Thoracic aorta (tissue), 2 donors: ENCODE measurements at places on chromosomes 5 and 9. TPM values are rescaled to one million over a fixed set of nuclear protein-coding genes. Genes with fewer than 3 reads are reported as not detected.

DNA sequence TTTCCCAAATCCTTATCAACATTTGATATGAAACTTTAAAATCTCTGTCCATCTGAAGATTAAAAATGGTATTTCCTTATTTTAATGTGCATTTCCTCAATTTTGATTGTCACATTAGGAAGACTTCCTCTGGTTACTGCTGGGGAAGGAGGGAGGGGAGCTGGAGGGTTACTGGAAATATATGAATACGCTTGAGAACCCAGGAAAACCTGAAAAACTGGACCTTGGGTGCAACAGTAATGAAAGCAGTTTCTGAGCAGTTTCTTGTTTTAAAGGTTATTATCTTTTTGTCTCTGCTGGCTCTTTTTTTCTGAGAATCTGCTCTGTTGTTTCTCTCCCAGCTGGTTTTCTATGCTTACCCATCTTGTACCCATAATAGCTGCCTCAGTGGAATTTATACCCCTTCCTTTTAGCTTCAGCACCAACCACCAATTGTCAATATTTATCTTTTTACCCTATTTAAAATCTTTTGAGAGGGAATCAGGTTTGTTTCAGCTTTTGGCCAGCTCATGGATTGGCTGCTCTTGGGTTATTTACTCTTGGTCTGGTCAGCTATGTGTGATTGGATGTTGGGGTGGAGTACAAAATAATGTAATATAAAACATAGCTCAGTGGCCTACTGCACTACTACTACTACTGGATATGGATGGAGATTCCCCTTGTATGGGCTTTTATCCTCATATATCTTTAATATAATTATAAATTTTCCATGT is 67.4 kb downstream of the UNC13B start:
- H3K4me1 ChIP-seq: no peaks in the 10 kb centered on the region
- H3K27me3 ChIP-seq: no peaks in the 10 kb centered on the region
- no peaks in the 10 kb centered on the region for H3K36me3 ChIP-seq
- H3K4me3 ChIP-seq: no peak overlapping the region
- no peak for DNase-seq
- H3K27ac ChIP-seq: no peak overlapping the region

DNA sequence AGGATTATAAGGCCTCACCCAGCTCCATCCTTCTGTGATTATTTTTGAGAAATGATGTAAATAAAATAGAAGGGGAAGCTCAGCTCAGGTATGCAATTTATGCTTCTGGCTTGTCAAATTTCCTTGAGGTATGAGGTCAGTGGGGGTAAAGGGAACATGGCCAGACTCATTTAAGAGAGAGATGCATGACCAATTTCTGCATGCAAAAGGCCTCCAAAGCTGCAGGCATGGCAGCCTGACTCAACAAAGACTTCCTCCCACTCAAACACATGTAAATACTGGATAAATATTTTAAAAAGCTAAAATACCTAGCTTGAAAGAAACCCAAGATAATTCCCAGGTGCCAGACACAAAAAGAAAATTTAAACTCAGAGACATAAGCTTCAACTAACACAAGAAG is 101.4 kb upstream of the SLC1A3 start:
- H3K36me3 ChIP-seq: no peaks in the 10 kb centered on the region
- H3K4me1 ChIP-seq: no peaks in the 10 kb centered on the region
- no peak overlapping the region for H3K27ac ChIP-seq
- no peak for DNase-seq
- H3K27me3 ChIP-seq: no peaks in the 10 kb centered on the region
- no peak overlapping the region for H3K4me3 ChIP-seq

The PCDHGA8 gene
- total RNA-seq: 7.5 TPM

GRCh38 chr9:2576631-2577030 is 45.0 kb upstream of the VLDLR start:
- no peak for DNase-seq
- H3K36me3 ChIP-seq: no peaks in the 10 kb centered on the region
- H3K4me1 ChIP-seq: no peaks in the 10 kb centered on the region
